Adrenal gland (tissue), 19 donors: ENCODE measurements at places on chromosomes 12 and 14. TPM values are rescaled to one million over a fixed set of nuclear protein-coding genes. Genes with fewer than 3 reads are reported as not detected.

MYL2 gene
- total RNA-seq, result not detected

CARMIL3 gene
- 0.17 TPM for total RNA-seq

C3AR1 gene
- 20.0 TPM for total RNA-seq

TMEM179 gene
- 46.5 TPM for total RNA-seq

RIN3 gene
- 23.2 TPM for total RNA-seq

CIROP gene
- not detected for total RNA-seq

DNA sequence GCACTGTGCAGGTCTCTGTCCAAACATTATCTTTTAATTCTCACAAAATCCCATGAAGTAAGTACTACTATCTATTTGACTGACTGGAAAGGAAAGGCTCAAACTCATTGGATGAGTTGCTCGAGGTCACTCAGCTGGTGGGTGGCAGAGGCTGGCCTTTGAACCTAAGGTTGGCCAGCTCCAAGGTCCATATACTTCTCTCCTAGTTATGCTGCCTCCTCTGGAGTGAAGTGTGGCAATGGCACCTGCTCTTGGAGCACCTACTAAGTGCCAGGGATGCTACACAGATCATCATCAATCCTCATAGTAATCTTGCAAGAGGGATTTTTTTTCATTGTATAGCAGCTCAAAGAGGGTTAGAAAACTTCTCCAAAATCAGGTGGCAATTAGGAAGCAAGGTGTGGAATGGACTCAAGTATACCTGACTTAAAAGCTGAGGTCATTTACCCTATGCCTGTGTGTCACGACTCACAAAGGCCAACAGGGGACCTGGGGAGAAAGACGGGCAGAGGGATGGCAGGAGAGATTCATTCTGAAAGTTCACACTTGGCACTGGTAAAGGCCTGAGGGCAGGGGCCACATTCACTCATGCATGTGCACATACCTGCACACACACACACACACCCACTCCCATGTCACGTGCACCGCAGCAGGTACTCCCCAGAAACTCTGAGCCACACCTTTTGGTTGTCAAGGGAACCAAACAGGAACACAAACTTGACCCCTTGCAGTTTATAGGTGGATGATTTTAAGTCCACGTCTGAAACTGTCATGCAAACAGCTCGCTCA, 146.4 kb downstream of the FOXN3 start:
- H3K4me3 ChIP-seq, result no peak overlapping the region
- no peaks in the 10 kb centered on the region for H3K27me3 ChIP-seq
- no peaks in the 10 kb centered on the region for H3K36me3 ChIP-seq

GRCh38 chr12:122183588-122183940, 641 bp downstream of the LRRC43 start:
- no peaks in the 10 kb centered on the region for H3K27me3 ChIP-seq
- no peak overlapping the region for H3K27ac ChIP-seq
- H3K4me3 ChIP-seq, result peak overlapping the region; percentile 65
- DNase-seq, result no peak
- H3K4me1 ChIP-seq, result no peaks in the 10 kb centered on the region

GRCh38 chr12:19451196-19451595, 11.9 kb downstream of the AEBP2 start:
- H3K27me3 ChIP-seq, result no peaks in the 10 kb centered on the region
- no peaks in the 10 kb centered on the region for H3K36me3 ChIP-seq
- H3K4me1 ChIP-seq, result peaks cover 6% of the 10 kb centered on the region
- H3K27ac ChIP-seq, result peak overlapping the region; percentile 59
- no peak overlapping the region for H3K4me3 ChIP-seq

DNA sequence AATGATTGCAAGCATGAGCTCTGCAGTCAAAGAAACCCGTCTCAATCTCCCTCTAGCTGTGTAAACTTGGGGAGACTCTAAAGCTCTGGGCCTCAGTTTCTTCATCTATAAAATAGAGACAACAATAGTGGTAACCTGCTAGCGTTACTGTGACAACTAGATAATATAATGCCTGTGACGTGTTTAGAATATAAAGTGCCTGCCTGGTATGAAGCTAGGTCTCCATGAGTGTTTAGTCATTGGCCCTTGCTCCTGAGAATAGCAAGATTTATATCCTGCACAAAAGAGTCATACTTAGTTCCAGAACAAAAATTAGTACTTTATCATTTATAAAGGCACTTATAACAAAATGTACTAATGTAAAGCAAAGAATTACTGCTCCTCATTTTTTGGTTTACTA, 8.8 kb upstream of the DCP1B start:
- H3K4me3 ChIP-seq, result no peak overlapping the region
- H3K4me1 ChIP-seq, result peaks cover 16% of the 10 kb centered on the region
- H3K36me3 ChIP-seq, result no peaks in the 10 kb centered on the region
- no peak for DNase-seq

DNA sequence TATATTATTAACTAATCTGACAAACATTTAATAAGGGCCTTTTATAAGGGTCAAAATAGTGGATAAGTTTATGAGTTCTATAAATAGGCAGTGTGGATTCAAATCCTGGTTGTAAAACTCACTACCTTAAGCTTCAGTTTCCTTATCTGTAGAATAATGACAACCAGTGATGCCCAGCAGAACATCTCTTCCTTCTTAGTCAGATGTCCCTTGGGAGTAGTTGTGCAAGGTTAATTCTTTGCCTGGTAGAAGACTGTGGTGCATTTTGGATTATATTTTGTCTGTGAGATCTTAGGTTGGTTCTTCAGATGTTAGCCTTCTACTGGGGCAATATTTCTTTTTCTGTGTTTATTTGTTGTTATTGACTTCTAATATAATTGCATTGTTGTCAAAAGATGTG, 59.5 kb downstream of the ARID2 start:
- H3K27me3 ChIP-seq, result no peaks in the 10 kb centered on the region
- H3K27ac ChIP-seq, result no peak overlapping the region
- no peak overlapping the region for H3K4me3 ChIP-seq
- DNase-seq, result no peak
- no peaks in the 10 kb centered on the region for H3K36me3 ChIP-seq
- H3K4me1 ChIP-seq, result peaks cover 23% of the 10 kb centered on the region

DNA sequence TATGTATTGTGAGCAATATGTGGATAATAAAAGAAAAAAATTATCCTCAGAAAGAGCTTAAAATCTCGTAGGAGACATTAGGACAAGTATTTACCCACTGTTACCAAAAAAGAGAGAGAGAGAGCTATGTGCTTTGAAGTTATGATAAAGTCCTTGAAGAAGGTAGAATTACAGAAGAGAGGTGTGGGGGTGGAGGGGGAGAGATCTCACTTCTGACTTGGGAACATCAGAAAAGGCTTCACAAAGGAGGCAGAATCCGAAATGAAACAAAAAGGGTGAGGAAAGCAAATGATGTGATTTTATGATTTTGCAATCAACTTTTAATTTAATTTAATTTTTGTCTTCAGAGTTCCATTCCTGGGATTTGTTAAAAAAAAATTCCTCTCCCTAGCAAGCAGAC, 311.8 kb upstream of the ATP2B1 start:
- H3K27ac ChIP-seq, result no peak overlapping the region
- DNase-seq, result no peak
- no peaks in the 10 kb centered on the region for H3K36me3 ChIP-seq
- no peaks in the 10 kb centered on the region for H3K27me3 ChIP-seq
- no peaks in the 10 kb centered on the region for H3K4me1 ChIP-seq

GRCh38 chr12:20602641-20603391, 92.3 kb upstream of the SLCO1C1 start:
- no peaks in the 10 kb centered on the region for H3K36me3 ChIP-seq
- DNase-seq, result no peak
- no peaks in the 10 kb centered on the region for H3K27me3 ChIP-seq
- no peak overlapping the region for H3K4me3 ChIP-seq

DNA sequence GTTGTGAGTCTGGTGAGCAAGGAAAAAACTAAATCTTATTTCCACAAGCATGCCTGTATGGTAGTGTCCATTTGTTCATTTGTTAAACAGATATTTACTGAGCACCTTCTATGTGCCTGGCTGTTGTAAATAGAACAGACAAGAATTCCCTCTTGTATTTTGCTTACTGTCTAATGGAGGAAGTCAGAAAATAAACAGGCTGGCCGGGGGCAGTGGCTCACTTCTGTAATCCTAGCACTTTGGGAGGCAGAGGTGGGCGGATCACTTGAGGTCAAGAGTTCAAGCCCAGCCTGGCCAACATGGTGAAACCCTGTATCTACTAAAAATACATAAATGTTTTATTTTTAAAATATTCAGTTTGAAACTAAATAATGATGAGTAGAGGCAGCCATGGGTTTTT, 79.3 kb downstream of the GTF2A1 start:
- no peaks in the 10 kb centered on the region for H3K36me3 ChIP-seq
- no peak for DNase-seq
- no peak overlapping the region for H3K27ac ChIP-seq
- no peak overlapping the region for H3K4me3 ChIP-seq
- H3K27me3 ChIP-seq, result no peaks in the 10 kb centered on the region

DNA sequence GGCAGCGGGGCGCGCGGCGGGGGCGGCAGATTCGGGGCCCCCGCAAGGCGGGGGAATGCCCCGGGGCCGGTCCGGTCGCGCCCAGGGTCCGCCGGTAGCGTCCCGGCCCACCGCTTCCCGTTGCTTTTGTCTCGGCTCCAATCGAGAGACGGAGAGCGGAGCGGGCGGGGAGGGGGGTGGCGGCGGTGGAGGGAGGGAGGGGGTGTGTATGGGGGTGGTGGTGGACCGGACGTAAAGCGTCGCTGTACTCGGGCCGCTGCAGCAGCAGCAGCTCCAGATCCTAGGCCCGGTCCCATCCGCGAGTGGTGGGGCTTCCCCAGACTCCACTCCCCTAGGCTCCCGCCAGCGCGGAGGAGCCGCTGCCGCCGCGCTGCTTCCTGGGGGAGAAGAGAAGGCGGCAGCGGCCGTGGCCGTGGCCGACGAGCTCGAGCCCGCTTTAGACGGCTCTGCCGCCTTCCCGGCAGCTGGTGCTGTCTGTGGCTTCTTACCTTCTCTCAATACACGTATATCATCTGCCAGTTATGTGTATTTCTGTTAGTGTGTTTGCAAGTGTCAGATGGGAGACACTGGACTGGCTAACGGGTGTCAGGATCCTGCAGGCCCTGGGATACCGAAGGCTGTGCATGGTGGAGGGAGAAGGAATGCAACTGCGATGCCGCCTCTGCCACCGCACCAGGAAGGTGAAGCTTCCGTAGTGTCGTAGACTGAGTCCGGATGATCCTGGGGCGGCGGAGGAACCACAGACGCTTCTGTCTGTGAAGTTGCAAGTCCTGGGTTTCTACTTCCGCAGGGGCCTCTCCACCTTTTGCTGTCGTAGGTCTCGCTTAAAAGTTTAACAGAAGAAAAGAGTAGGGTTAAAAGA, 508 bp downstream of the CNOT2 start:
- peaks cover 11% of the 10 kb centered on the region for H3K4me1 ChIP-seq
- H3K27me3 ChIP-seq, result no peaks in the 10 kb centered on the region
- DNase-seq, result peak; percentile 78
- H3K4me3 ChIP-seq, result peak overlapping the region; percentile 97
- H3K27ac ChIP-seq, result peak overlapping the region; percentile 98

DNA sequence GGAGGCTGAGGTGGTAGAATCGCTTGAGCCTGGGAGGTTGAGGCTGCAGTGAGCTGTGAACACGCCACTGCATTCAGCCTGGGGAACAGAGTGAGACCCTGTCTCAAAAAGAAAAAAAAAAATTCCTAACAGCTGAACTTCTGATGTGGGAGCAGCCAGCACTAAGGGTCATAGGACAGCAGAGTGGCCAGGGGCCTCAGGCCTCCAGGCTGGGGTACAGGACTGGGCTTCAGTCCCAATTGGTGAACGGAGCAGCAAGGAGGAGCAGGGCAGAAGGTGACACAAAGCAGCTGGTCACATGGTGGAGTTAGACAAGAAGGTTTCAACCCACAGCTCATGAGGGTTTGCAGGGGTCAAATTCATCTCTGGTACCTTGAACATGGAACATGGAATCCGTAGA, 40.8 kb upstream of the NRXN3 start:
- no peak for DNase-seq
- no peak overlapping the region for H3K27ac ChIP-seq
- H3K27me3 ChIP-seq, result no peaks in the 10 kb centered on the region
- no peaks in the 10 kb centered on the region for H3K4me1 ChIP-seq
- no peak overlapping the region for H3K4me3 ChIP-seq

- no peak overlapping the region for H3K4me3 ChIP-seq
- H3K27me3 ChIP-seq, result no peaks in the 10 kb centered on the region
- DNase-seq, result no peak
- no peaks in the 10 kb centered on the region for H3K36me3 ChIP-seq
- no peaks in the 10 kb centered on the region for H3K4me1 ChIP-seq
Observed at GRCh38 chr12:43655586-43655985, 103.0 kb downstream of the PUS7L start.

DNA sequence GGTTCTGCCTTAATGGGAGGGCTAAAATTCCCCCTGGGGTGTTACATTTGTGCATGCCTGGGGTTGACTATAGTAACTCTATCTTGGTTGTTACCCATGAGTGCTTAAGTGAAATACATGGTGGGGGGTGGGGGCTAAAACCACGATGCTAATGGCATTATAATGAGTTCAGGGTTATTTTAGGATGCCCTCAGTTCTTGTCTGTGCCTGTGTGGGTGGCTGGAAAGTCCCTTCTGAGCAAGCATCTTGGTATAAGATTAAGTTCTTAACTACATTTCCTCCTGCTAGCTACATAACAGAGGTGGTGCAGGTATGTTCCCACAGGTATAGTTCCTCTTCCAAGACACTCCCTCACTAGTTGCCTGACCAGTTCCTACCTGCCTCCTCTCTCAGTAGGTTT, 822.3 kb downstream of the LRFN5 start:
- no peaks in the 10 kb centered on the region for H3K27me3 ChIP-seq
- H3K27ac ChIP-seq, result no peak overlapping the region
- no peaks in the 10 kb centered on the region for H3K36me3 ChIP-seq
- H3K4me1 ChIP-seq, result no peaks in the 10 kb centered on the region
- H3K4me3 ChIP-seq, result no peak overlapping the region
- DNase-seq, result no peak

DNA sequence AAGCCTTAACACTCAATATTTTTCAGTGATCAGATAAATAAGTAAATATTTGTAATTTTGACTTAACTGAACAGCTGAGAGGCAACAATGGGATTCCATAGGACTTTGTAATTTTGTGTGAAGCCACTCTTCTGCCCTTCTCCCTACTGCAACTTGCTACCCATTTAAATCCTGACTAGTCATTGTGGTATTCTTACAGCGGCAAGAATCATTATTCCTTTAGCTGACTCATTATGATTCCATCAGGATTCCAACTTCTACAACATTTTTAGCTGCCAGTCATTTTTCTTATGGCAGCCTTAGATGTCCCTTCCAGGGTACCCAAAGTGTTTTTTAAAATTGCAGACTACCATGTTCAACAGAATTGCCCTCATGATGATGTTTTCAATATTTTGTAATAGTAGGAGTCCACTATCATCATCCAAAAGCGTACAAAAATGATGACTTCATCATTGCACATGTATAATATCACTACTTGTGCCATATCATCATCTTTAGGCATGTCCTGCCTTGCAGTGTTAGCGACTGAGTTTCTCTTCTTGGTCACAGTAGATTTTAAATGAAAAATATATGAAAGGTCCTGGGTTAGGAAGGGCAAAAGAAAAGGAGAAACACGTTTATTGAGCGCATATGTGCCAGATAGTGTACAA, 5.1 kb upstream of the MAGOHB start:
- H3K27me3 ChIP-seq, result peaks cover 8% of the 10 kb centered on the region
- H3K4me1 ChIP-seq, result no peaks in the 10 kb centered on the region
- DNase-seq, result no peak
- H3K27ac ChIP-seq, result no peak overlapping the region
- H3K4me3 ChIP-seq, result no peak overlapping the region
- no peaks in the 10 kb centered on the region for H3K36me3 ChIP-seq

- peaks cover 19% of the 10 kb centered on the region for H3K36me3 ChIP-seq
- no peaks in the 10 kb centered on the region for H3K4me1 ChIP-seq
- no peak for DNase-seq
Observed at GRCh38 chr12:100043631-100044030, 58.9 kb upstream of the ANKS1B start.
